Suppressor macrophage (primary cell): ENCODE measurements at places on chromosomes 6 and 20.
A peak's percentile ranks its signal among the peaks of the same experiment; 100 is the strongest.

GRCh38 chr6:81228912-81229555, 523.4 kb downstream of the TENT5A start:
- no peak for DNase-seq

DNA sequence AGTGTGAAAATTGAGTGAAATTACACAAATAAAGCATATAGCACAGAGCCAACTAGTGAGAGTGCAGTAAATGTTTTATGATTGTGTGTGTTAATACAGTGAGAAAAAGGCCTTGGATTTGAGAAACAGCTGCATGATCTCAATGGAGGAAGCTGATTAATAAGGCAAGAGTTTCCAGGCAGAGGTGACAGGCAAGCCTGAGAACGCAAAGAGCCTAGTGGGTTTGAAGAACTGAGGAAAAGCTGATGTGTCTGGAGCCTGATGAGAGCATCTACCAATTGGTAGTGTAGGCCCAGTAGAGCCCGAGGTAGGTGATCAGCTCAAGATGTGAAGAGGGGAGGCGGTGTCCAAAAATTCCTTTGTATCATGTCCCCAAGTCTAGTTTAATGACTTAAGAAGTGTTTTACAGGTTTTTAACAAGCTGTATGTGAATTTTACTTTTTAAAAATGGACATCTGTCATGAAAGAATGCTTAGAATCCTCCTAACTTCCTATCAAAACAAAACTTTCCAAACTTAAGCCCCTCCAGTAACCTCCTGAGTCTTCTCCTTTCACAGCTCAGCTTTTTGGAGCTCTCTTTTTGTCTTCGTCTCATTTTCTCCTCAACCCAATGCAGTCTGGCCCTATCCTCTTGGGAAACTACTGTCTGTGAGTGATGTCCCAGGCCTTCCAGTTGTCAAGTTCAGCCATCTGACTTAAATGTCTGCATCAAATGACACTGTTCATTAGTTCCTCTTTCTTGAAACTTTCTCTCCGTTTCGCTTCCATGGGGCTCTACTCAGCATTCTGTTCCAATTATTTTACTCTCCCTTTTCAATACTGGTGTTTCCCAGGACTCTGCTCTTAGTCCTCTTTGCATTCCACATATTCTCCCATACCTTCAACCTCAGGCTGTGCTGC, 1.2 kb downstream of the CDC40 start:
- peak; percentile 79 for DNase-seq

DNA sequence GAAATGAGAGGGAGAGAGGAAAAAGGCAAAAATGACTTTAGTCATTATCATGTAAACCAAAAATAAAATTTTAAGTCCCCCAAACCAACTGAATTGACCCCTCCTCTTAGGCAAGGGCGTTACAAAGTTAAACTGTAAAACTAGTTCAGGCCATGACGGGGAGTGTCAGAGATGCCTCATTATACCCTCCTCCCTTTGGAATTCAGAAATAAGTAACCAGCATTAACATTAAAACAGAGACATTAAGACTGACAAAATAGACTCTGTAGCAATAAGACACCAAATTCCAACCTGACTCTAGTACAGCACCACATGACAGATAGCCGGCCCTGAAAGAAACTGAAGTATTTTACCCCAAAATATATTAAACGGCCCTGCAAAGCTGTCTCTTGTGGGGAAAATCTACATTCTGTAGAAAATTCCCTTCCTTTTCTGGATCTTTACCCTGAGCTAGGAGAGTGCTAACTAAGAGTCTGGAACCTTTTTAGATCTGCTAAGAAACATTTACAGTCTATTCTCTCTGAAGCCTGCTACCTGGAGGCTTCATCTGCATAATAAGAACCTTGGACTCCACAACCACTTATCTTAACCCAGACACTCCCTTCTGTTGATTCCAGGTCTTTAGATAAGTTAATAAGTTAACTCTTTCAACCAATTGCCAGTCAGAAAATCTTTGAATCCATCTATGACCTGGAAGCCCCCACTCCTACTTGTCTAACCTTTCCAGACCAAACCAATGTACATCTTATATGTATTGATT, 150.7 kb downstream of the PKHD1 start:
- DNase-seq = no peak

GRCh38 chr20:21325296-21325695, 22.2 kb downstream of the XRN2 start:
- no peak for DNase-seq

GRCh38 chr20:19560881-19561480, 197.1 kb upstream of the RIN2 start:
- DNase-seq = no peak

- DNase-seq = no peak
These were observed 96.4 kb upstream of the CNKSR3 start for GRCh38 chr6:154606860-154607259.

GRCh38 chr20:51510169-51510568, 32.4 kb downstream of the NFATC2 start:
- DNase-seq = no peak

- DNase-seq = no peak
These were observed 433.9 kb upstream of the MAP3K7 start for GRCh38 chr6:91020744-91021143.

GRCh38 chr6:13024616-13025015, 303.7 kb downstream of the TBC1D7 start:
- DNase-seq = no peak

DNA sequence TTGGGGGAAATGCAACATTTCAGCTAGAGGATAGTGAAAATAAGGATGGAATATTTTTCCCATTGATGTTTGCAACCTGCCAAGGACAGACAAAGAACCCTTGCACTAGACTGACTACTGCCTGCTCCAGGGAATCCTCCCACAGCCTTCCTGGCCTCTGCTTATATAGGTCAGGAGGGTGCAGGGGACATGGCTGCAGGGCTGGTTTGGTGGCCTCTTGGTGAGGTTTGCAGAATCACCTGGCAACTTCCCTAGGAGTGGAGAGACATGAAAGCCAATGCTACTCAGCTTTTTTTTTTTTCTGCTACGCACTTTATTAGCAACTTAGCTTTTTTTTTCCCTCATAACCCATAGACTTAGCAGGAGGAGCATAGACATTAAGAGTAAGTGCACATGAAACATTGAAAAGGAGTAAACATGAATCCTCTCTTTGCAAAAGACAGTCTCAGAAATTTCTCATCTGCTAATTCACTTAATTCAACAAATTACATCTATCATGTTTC, 39.8 kb upstream of the CDYL start:
- DNase-seq = no peak

- no peak for DNase-seq
These were observed 18.7 kb downstream of the TAF8 start for GRCh38 chr6:42068872-42069522.

GRCh38 chr6:132931936-132932514, 117.7 kb downstream of the RPS12 start:
- no peak for DNase-seq

DNA sequence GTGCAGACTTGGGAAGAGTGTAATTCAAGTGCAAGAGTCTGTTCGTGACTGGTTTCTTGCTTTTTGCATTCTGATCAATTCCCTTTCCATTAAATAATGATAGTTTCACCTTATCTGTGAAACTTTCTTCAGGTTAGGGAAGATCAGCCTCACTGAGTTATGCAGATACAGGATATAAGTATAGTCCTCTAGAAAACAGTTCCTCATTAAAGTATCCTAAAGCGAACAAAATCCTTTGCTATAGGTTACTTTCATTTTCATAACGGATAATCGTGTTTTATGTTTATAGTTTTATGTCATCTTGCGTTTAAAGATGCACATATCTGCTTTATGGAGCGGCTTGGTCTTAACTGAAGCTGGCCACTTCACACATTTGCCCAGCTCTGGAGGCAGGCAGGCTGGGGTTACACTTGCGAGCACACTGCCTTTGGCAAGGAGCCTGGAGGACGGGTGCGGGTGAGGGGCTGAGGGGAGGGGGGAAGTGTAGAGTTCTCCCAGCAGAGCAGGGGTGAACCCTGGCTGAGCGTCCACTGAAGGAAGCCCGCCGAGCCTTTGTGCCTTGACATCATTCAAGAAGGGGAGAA, 123.5 kb upstream of the IFNGR1 start:
- DNase-seq = peak; percentile 13

- DNase-seq = peak; percentile 11
These were observed 5.5 kb downstream of the BFSP1 start for GRCh38 chr20:17525650-17526049.

- DNase-seq = no peak
These were observed 376.9 kb downstream of the RNGTT start for GRCh38 chr6:88586371-88587149.

- no peak for DNase-seq
These were observed 106.8 kb upstream of the PHACTR1 start for GRCh38 chr6:12609751-12610150.

DNA sequence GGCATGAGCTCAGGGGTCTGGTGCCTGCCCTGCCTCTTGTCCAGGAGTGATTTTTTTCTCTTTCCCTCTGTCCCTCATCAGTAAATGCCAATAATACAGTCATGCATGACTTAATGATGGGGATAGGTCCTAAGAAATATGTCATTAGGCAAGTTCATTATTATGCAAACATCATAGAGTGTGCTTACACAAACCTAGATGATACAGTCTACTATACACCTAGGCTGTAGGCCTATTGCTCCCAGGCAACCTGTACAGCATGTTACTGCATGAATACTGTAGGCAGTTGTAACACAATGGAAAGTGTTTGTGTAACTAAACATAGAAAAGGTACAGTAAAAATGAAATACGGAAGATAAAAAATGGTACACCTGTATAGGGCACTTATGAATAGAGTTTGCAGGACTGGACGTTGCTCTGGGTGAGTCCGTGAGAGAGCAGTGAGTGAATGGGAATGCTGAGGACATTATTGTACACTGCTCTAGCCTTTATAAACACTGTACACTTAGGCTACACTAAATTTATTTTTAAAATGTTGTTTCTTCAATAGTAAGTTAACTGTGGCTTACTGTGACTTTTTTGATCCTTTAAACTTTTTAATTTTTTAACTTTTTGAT, 22.1 kb downstream of the PBOV1 start:
- DNase-seq = no peak

GRCh38 chr6:63897459-63897858, 261.9 kb downstream of the PHF3 start:
- no peak for DNase-seq

DNA sequence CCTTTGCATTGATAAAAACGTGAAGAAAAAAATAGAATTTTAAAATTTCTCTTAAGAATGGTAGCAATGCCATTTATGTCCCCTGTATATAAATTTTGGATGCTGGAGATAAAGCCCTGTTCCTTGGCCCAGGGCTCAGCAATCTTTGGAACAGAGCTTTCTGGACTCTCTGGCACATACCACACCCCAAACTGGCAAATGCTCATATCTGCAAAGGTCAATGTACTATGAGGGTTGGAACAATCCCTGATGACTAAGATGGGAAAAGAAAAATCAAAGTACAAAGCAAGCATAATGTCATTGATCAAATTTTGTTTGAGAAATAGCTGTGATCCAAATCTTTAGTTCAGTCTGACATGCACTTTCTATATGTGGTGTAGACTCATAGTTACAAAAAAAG, 158.1 kb upstream of the HCRTR2 start:
- DNase-seq = no peak

- DNase-seq = no peak
These were observed 26.8 kb downstream of the RAMACL start for GRCh38 chr6:166559662-166560061.

DNA sequence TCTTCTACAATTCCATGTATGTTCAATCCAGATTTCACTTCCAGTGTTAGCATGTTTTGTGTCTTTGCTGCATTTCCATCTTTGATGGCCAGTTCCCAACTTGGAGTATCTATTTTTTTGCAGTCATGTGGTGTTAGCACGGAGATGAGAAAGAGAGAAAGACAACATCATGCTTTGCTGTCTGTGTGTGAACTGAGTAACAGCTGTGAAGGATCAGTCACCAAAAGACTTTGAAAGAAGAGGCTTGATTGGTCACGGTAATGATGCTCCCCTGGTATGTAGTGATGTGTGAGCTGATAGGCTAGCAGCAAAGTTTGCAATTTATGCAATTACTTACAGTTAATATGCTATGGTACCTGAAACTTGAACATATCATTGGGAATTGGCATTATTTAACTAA, 731.3 kb upstream of the NRSN1 start:
- DNase-seq = no peak

GRCh38 chr6:145406783-145407182, 328.5 kb downstream of the EPM2A start:
- no peak for DNase-seq

DNA sequence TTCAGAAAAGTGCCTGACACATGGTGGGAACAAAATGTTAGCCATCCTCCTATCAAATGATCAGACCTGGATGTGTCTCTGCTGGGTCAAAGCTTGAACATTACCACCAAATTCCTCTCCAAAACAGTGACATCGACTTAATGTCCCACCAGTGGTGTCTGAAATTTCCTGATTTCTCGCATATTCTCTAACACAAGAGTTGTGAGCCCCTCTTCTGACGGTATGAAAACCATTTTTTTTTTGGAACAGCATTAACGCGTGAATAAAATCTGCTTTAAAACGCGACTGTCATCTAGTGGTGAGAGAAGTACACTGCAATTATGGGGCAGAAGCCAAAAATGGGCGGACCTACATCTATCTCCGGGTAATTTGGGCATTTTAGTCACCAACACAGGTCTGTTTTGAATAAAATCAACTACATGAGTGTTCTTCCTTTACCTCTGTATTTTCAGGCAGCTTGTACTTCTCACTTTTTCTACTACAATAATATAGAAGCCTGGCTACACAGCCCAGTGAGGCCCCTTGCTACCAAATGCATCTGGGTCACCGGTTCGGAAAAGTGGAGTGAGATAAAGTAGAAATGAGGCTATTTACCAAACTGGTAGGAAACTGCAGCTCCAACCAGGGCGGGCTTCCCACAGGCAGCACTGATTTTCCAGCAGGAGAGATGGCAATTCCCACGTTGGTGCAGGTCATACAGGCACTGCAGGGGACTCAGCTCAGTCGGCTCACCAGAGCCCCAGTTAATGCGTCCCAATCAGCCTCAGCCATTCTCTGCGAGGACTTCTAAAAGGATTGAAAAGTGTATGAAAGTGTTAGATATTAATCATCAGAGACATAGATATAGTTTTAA, 27.4 kb downstream of the MGME1 start:
- DNase-seq = peak; percentile 79

DNA sequence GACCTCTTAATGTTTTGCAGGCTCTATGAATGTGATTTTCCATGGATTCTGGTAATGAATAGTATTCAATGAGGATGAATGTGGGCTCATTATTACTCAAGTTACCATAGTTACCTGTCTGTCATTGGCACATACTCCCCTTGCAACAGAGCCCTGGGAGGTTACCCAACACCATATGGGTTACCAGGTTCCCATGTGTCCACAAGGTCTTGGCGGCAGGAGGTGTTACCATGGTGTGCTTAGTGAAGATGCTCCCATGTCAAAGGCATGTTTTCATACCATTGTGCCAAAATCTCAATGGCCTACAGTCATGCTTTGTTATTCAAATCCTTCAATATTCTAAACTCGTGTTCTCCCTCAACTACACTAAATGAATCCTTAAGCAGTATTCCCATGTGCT, 232.5 kb downstream of the HDGFL1 start:
- DNase-seq = no peak

DNA sequence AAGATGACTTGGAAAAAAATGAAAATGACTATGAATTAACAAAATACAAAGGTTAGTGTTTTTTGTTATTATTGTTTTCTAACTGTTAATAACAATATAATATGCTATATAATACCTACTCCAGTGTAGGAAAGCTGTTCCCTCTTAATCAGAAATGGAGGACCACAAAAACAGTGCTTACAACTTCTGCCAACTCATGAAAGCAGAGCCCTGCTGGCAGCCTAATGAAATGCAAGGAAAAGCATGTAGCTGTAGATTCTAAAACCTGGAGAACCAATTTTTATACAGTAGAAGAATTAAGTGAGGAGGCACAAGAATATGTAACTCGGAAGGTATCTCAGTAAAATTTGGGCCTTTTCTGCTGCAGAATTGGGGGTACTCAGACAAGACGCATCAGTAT, 29.4 kb downstream of the PHIP start:
- DNase-seq = peak; percentile 35
